ENCODE measurements at places on chromosomes 11 and 22. TPM values are rescaled to one million over a fixed set of nuclear protein-coding genes. Genes with fewer than 3 reads are reported as not detected.

- no peak for DNase-seq
- no peak overlapping the region for H3K4me3 ChIP-seq
- peaks cover 28% of the 10 kb centered on the region for H3K4me1 ChIP-seq
- H3K27ac ChIP-seq = no peak overlapping the region
These were observed 27.5 kb downstream of the ZBTB16 start for GRCh38 chr11:114087025-114087424.

GRCh38 chr11:129804012-129804411, 11.6 kb upstream of the TMEM45B start:
- H3K4me1 ChIP-seq = no peaks in the 10 kb centered on the region
- no peak overlapping the region for H3K27ac ChIP-seq
- no peaks in the 10 kb centered on the region for H3K27me3 ChIP-seq
- no peaks in the 10 kb centered on the region for H3K36me3 ChIP-seq
- no peak overlapping the region for H3K4me3 ChIP-seq

DNA sequence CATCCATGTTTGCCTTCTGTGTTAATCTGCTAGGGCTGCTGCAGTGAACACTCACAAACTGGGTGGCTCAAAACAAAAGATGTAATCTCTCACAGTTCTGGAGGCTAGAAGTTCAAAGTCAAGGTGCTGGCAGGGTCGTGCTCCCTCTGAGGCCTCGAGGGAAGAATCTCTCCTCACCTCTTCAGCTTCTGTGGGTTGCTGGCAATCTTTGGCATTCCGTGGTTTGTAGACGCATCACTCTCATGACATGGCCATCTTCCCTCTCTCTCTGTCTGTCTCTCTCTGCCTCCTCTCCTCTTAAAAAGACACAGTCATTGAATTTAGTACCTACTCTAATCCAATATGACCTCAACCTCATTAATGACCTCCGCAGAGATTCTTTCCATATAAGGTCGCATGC, 78.8 kb downstream of the TSPAN18 start:
- no peak overlapping the region for H3K4me3 ChIP-seq
- H3K27me3 ChIP-seq = peaks cover 13% of the 10 kb centered on the region

DNA sequence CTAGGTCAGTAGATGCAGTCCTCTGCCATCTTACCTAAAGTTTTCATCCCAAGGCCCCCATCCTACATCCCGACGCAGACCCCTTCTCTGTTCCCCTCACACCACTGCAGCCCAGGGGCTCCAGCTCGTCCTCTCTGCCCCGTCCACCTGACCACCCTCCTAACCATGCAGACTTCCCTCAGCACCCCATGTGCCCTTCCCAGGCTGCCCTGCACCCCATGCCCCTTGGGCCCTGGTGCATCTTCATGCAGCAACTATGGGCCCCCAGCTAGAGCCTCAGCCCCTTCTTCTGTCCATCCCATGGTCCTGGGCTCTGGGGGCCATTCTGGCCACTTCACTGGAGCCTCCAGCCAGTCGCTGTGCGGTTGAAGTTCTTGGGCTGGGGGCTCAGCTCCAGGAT, 2.9 kb downstream of the PRR33 start:
- H3K4me3 ChIP-seq = no peak overlapping the region
- H3K27me3 ChIP-seq = no peaks in the 10 kb centered on the region
- no peak overlapping the region for H3K27ac ChIP-seq
- no peaks in the 10 kb centered on the region for H3K36me3 ChIP-seq
- no peak for DNase-seq

DNA sequence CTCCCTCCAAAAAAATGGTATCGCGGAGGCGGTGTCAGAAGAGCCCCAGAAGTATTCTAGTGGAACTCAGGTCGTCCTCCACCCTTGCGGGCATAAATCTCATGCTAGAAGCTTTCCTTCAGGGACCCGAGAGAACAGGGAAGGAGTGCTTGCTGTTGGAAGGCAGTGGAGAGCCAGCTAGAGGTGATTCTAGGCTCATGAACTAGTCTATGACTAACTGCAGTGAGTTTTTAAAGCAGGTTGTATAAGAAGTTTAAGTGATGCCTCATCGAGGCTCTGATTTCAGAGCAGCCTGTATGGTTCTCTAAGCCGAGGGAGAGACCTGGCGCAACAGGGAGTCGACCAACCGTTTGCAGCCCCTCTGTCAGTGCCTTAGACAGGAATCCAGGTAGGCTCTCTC, 85.7 kb downstream of the TBC1D22A start:
- H3K27ac ChIP-seq = no peak overlapping the region
- H3K27me3 ChIP-seq = no peaks in the 10 kb centered on the region
- no peak overlapping the region for H3K4me3 ChIP-seq
- DNase-seq = no peak
- peaks cover 16% of the 10 kb centered on the region for H3K4me1 ChIP-seq
- H3K36me3 ChIP-seq = no peaks in the 10 kb centered on the region

GRCh38 chr11:32171445-32171844, 80.6 kb downstream of the RCN1 start:
- H3K4me1 ChIP-seq = no peaks in the 10 kb centered on the region
- no peaks in the 10 kb centered on the region for H3K36me3 ChIP-seq
- peaks cover 28% of the 10 kb centered on the region for H3K27me3 ChIP-seq
- no peak overlapping the region for H3K4me3 ChIP-seq

- H3K4me3 ChIP-seq = no peak overlapping the region
- H3K27ac ChIP-seq = no peak overlapping the region
- H3K36me3 ChIP-seq = no peaks in the 10 kb centered on the region
- no peak for DNase-seq
- no peaks in the 10 kb centered on the region for H3K4me1 ChIP-seq
- H3K27me3 ChIP-seq = no peaks in the 10 kb centered on the region
These were observed 16.3 kb upstream of the SORL1 start for GRCh38 chr11:121435551-121436511.

The UCP2 gene
- 16.5 TPM for total RNA-seq

The APOL5 gene
- total RNA-seq = not detected

DNA sequence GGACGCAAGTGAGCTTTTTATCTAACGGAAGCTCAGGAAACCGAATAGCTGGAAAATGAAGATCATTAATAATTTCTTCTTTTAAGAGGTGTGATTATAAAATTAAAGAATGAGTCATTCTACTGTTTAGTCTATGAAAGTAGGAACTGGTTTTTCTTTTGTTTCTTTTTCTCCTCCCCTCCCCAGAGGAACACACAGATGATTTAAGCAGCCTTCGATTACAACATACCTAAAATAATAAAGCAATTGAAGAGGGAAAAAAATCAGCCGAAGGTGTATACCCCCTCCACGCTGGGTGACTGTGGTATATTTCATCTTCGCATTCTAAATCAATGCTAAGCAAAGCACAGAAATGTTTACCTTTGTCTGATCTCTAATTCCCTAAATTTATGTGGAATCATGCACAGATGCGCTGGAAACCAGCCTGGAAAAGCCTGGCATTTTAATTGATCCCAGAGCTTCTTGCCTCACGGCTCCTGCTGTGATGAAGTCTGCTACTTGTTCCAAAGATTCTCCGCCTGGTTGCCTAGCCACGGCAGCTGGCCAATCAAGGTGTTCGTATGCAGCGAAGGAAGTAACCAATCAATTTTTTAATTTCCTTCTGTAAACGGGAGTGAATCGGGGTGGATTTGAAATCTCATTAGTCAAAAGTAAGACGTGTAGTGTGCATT, 133.9 kb downstream of the FANCF start:
- H3K27me3 ChIP-seq = no peaks in the 10 kb centered on the region
- no peaks in the 10 kb centered on the region for H3K4me1 ChIP-seq
- H3K4me3 ChIP-seq = no peak overlapping the region
- H3K27ac ChIP-seq = no peak overlapping the region
